ENCODE measurements at places on chromosomes 12 and 14.

GRCh38 chr12:123879101-123879500, 93.5 kb downstream of the CCDC92 start:
- DNase-seq: no peak

DNA sequence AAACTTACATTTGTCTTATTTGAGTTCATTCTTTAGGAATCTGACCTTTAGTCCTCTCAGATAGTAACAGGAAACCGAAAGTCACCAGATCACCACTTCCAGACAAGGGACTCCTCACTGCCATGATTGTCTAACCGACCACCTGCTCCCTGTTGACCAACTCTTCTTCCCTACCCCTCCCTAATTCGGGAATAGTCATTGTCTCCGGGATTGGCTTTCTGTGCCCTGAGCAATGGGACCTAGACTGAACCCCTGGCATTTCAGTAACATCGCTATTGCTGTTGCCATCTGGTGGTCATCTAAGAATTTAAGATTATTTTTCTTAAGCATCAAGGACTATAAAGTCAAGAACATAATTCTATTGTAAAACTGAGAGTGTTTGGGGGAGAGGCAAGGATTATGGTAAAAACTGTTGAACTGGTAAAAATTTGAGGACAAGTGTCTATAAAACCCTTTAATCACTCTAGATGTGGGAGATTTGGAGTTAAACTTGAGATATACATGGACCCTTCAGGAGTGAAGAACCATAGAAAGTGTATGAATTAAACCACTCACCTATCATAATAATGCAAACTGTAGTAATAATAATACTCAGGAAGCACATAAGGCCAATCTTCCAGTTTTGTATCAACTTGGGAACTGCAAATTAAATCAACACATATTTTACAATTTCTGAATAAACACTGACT, 6.3 kb downstream of the CLEC2A start:
- DNase-seq: no peak

DNA sequence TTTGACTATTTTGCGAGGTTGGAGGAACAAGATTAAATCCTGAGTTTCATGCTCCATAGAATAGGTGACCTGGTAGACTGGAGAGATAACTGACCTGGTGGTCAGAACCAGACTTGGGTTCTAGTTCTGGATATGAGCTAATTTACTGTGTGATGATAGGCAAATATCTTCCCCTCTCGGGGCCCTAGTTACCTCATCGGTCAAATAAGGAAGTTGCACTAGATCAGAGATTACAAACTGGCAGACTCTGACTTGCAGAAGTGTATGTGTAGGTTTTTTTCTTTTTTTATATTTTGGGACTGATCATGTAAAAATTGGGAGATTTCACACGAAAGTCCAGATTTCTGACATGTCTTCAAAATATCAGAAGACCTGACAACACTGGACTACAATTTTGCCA, 37.0 kb downstream of the RPH3A start:
- DNase-seq: no peak

DNA sequence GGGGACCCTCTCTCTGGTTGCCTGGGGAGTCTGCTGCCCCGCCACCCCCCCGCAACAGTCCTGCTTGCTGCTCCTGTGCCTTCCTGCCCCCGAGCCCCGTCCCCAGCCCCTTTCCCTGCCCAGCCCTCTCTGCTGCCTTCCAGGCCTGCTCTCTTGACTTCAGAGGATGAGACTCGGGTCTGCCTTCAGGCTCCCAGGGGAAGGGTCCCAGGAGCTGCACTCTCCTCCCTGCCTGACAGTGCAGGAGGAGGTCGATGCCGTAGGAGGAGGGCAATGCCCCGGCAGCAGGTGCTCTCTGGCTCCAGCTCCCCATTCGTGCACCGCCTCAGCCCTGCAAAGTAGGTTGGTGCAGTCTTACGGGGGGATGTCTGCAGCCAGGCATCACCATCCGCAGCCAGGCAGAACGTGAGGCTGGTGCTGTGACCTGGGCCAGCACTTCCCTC, 185.1 kb upstream of the C14orf180 start:
- DNase-seq: peak; percentile 63

Data from activated effector memory CD4-positive, alpha-beta T cell treated with anti-CD3 and anti-CD28 coated beads, Interleukin-2, amount 50 U/mL, for 16 hours (primary cell).